Stimulated activated CD4-positive, alpha-beta T cell treated with anti-CD3 and anti-CD28 coated beads, Interleukin-2, amount 100 ng/mL, for 24 hours (primary cell): ENCODE measurements at places on chromosomes 5 and 9.

DNA sequence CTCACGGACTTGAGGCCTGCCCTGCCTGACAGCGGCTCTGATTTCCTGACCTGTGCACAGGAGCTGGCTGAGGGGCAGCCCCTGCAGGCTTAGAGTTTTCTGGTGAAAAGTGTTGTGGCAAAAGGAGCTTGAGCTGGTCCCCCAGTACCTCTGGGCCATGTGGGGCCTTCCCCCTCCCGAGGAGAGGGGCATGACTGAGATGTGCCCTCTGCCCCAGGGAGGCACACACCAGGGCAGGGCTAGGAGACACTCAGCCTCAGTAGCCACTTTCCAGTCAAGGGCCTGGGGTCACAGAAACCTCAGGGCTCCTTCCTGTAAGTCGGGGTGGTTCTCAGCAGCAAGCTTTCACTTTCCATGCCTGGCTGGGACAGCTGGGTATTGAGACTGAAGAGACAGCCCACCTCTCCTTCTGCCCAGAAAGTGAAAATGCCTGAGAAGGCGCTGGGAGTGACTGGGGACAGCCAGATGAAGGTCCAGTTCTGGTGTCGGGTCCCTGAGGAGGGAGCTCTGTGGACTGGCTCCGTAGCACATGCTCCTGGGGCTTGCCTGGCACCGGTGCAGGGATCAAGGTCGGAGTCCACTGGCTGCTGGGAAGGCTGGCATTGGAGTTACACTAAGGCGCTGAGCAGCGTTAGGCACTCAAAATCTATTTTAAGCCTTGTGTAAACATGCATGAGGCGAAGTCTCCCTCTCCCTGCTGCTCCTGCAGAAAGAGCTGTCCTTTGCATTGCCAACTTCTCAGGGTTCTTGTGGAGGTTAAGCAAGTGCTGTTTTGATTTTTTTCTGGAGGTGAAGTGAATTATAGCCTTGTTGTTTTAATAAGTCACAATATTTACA is 394.9 kb downstream of the GADD45G start:
- DNase-seq = peak; percentile 57

GRCh38 chr9:34555936-34556525 is 33.2 kb upstream of the ENHO start:
- DNase-seq = no peak

- no peak for DNase-seq
Observed at GRCh38 chr5:39021413-39021812, 52.8 kb downstream of the RICTOR start.

DNA sequence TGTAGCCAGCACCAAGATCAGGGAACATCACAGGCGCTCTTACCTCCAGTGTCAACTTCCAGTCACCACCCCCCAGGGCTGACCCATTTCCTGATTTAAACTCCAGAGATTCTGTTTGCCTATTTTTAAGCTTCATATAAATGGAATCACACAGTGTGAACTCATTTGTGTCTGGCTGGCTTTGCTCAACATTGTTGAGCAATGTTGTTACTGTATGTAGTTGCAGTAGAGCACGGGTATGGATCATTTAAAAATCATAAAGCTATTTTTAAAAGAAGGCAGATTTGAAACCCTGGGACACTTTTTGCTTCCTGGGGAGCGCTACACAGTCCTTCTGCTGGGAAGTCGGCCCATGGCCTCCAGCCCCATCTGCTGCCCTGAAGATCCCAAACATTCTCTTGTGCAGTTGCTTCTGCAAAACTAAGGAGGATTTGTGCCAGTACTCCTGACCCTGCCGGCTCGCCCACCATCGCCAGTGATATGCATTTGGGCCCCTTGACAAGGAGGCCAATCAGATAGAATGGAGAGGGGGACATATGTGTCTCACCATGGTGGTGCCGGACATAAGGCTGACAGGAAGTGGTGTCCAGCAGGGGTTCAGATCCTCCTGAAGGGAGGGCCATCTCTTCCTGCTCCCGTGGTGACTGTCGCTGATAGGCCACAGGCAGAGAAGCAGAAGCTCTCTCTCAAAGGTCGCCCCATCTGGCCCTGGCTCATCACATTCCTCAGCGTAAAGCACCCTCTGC is 13.3 kb downstream of the DCANP1 start:
- no peak for DNase-seq

DNA sequence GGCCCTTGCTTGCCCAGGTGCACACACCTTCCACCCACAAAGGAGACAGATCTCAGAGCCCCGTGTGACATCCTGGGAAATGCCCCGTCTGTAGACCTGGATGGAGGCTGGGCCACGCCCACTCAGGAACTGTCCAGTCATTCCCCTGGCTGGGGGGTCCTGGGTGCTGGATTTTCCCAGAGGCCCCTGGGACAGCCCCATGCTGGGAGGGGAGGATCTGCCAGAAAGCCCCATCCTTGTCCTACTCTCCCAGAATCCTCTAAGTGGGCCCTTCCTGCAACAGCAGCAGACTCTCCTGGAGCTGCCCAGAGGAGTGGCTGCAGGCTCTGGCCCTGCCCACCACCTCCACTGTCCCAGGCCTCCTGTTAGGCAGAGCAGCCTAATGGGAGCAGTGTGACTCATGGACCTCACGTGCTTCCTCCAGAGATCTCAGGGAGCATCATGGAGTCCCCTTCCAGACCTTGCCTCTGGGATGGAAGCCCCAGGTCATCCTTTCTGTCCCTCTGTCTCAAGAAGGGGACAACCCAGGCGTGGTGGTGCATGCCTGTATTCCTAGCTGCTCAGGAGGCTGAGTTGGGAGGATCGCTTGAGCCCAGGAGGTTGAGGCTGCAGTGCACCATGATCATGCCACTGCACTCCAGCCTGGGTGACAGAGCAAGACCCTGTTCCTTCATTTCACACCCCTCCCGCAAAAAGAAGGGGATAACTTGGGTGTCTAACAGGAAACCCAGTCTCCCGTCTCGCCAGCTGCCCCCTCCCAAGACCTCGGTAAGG is 51.7 kb downstream of the JADE2 start:
- no peak for DNase-seq

GRCh38 chr5:147160902-147161700 is 73.7 kb upstream of the STK32A start:
- no peak for DNase-seq
